ENCODE measurements at places on chromosomes 11 and 22.

DNA sequence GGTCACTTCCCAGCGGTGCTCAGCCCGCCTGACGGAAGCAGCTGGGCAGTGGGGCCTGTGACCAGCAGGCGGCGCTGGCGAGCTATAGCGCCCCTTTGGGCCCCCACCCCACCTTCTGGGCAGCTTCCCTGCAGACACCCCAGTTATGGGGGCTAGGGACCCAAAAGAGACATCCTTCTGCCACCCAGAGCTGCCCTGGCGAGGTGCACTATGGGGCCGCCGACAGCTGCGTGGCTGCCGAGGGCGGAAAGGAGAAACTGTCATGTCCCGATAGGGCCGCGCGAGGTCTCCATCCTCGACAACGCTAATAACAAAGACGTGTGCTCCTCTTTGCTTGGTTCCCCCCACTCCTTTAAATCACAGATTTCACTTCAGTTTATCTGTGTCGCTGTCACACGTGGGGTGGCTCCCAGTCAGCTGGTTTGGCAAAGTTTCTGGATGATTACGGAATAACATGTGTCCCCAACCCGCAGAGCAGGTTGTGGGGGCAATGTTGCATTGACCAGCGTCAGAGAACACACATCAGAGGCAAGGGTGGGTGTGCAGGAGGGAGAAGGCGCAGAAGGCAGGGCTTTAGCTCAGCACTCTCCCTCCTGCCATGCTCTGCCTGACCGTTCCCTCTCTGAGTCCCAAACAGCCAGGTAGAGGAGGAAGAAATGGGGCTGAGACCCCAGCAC is 673 bp upstream of the MYO7A start:
- DNase-seq = no peak

DNA sequence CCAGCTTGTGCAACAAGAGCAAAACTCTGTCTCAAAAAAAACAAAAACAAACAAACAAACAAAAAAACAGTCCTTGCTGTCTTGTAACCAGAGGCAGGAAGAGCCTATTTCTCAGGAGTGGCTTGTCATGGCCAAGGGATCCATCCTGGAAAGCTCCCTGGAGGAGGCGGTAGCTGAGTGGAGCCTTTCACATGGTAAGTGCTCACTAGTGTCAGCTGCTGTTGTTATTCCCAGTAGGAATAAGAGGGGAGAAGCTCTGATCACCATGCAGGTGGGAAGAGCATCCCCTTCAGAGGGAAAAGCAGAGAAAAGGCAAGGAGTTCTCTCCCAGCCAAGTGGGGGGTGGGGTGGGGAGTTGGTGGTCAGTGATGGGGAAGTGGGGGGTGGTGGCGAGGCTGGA is 54.6 kb upstream of the WNT7B start:
- DNase-seq = no peak

- no peak for DNase-seq
These were observed 573.9 kb upstream of the CADM1 start for GRCh38 chr11:116078101-116078591.

DNA sequence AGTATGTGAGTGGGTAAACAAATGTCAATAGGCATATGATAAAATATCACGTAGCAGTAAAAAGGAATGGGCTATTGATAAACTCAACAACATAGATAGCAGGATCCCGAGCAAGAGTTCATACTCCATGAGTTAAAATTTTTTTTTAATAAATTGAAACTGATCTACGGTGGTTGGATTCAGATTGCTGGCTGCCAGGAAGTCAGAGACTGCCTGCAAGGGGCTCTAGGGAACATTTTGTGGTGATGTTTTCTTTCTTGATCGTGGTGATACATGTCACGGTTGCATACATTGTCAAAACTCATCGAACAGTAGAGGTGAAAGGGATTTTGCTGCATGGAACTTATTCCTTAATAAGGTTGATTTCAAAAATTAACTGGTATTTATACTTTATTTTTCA is 62.6 kb upstream of the WNT7B start:
- no peak for DNase-seq

GRCh38 chr22:43424201-43424600 is 12.4 kb downstream of the MPPED1 start:
- DNase-seq = no peak

- no peak for DNase-seq
These were observed 46.3 kb downstream of the ANO1 start for GRCh38 chr11:70124321-70125000.

DNA sequence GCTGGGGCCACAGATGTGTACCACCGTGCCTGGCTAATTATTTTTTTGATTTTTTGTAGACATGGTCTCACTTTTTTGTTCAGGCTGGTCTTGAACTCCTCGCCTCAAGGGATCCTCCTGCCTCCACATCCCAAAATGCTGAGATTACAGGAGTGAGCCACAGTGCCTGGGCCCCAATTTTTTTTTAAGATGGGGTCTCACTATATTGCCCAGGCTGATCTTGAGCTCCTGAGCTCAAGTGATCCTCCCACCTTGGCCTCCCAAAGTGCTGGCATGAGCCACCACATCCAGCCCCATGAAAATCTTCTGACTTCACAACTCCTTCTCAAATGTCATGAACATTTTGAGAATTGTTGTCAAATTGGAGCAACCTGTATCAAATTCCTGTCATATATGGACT is 2.3 kb upstream of the ANKRD54 start:
- no peak for DNase-seq

GRCh38 chr11:126973051-126973450 is 27.5 kb downstream of the KIRREL3 start:
- DNase-seq = no peak

- DNase-seq = no peak
These were observed 12.5 kb downstream of the ADAMTS8 start for GRCh38 chr11:130415731-130416529.

GRCh38 chr11:16816358-16817270 is 78.2 kb downstream of the C11orf58 start:
- DNase-seq = no peak
